Right atrium auricular region (tissue), 2 donors: ENCODE measurements at places on chromosomes 13 and 19. TPM values are rescaled to one million over a fixed set of nuclear protein-coding genes. Genes with fewer than 3 reads are reported as not detected.

The CACNG6 gene
- not detected for total RNA-seq

The CD70 gene
- not detected for total RNA-seq

The THSD1 gene
- 7.3 TPM for total RNA-seq

The FPR3 gene
- total RNA-seq, result 1.4 TPM

The KIR2DL4 gene
- total RNA-seq, result not detected

The SBK3 gene
- 97.5 TPM for total RNA-seq

The KIR2DL3 gene
- not detected for total RNA-seq

The ZNF585A gene
- total RNA-seq, result 9.6 TPM

The PLVAP gene
- 83.7 TPM for total RNA-seq

The FAM124A gene
- total RNA-seq, result 8.6 TPM

The TSSK6 gene
- 1.2 TPM for total RNA-seq

The KLF1 gene
- total RNA-seq, result not detected

The RASAL3 gene
- 1.7 TPM for total RNA-seq

The UQCRFS1 gene
- 120 TPM for total RNA-seq

The ZNF497 gene
- 0.39 TPM for total RNA-seq

The CRX gene
- total RNA-seq, result not detected

The CYP2F1 gene
- total RNA-seq, result not detected

The CRLF1 gene
- total RNA-seq, result 71.8 TPM

The FOXA3 gene
- total RNA-seq, result not detected

The CLPTM1 gene
- total RNA-seq, result 75.9 TPM

The ETV2 gene
- not detected for total RNA-seq

The C19orf67 gene
- not detected for total RNA-seq

The ZNF726 gene
- total RNA-seq, result not detected

The PVR gene
- total RNA-seq, result 104 TPM

The NLRP5 gene
- not detected for total RNA-seq

The NCR1 gene
- not detected for total RNA-seq

The ZNF723 gene
- not detected for total RNA-seq

The ZNF578 gene
- 1.6 TPM for total RNA-seq
